ENCODE measurements at places on chromosomes 16 and 17.

GRCh38 chr16:58738672-58739296 lies 4.7 kb upstream of the GOT2 start:
- DNase-seq, result no peak

- no peak for DNase-seq
Observed at GRCh38 chr16:84339311-84339710, 29.0 kb upstream of the ATP2C2 start.

DNA sequence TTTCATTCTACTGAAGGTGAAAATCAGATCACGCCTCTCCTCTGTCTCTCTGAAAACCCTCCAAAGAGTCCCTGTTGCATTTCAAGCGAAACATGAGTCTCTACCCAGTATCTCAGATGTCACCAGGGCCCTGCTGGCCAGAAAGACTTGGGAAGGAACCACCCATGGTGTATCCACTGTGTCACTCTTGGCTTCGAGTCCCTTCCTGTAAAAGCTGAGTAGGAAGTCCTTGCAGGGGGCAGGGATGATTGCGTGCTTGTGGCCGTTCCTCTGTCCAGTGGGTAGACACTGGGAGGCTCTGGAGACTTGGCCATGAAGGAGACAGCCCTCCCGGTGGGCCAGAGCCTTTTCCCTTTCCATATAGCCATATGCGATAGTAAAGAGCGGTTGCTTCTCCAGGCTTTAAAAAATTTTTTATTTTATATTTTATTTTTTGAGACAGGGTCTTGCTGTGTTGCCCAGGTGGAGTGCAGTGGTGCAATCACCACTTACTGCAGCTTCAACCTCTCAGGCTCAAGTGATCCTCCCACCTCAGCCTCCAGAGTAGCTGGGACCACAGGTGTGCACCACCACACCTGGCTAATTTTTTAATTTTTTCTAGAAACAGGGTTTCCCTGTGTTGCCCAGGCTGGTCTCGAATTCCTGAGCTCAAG lies 19.0 kb upstream of the RMI2 start:
- no peak for DNase-seq

- no peak for DNase-seq
Observed at GRCh38 chr17:48989100-48989499, 8.1 kb upstream of the IGF2BP1 start.

DNA sequence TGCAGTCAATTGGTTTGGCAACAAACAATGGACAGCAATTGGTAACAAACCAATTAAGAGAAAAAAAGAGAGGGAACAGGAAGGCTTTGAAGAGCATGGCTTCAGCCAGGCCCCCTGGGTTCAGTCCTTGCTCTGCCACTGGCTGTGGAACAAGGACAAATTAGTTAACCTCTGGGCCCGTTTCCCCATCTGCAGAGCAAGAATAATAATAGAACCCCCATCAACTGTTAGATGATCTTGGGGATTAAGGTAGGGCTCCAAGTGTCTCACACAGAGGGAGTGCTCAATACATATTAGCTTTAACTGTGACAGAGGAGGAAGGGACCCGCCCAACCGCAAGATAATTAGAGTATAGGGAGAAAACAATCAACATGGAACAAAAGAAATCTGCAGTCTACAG lies 55.2 kb downstream of the PECAM1 start:
- DNase-seq, result no peak

DNA sequence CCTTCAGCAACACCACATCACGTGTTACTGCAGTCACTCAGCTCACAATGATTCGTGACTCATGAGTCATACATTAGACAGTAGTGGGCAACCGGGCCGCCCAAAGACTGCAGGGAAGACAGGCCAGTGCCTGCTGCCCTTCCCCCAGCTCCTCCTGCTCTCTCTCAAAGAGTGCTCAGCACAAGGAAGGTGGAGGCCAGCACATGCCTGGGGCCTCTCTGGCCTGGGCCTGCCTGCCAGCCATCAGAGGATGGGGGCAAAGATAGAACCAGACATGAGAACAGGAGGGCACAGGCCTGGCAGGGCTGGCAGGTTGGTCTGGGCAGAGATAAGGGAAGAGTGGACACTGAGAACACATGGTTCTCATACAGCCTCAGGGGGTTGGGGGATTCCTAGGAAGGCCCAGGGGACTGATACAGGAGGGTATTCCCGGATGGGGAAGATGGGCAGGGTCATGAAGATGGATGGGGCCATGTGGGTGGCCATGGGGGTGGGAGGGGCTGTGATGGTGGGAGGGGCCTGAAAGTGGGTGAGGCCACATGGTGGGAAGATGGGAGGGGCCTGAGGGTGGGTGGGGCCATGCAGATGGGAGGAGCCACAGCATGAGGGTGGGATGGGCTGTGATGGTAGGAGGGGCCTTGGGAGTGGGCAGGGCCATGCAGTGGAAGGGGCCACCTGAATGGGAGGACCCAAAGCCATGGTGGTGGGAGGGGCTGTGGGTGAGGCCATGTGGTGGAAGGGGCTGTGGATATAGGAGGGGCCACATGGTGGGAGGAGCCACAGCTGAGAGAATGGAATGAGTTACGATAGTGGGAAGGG lies 29.0 kb downstream of the KATNB1 start:
- DNase-seq, result no peak

GRCh38 chr17:61284746-61285145 lies 114.9 kb upstream of the TBX2 start:
- no peak for DNase-seq

DNA sequence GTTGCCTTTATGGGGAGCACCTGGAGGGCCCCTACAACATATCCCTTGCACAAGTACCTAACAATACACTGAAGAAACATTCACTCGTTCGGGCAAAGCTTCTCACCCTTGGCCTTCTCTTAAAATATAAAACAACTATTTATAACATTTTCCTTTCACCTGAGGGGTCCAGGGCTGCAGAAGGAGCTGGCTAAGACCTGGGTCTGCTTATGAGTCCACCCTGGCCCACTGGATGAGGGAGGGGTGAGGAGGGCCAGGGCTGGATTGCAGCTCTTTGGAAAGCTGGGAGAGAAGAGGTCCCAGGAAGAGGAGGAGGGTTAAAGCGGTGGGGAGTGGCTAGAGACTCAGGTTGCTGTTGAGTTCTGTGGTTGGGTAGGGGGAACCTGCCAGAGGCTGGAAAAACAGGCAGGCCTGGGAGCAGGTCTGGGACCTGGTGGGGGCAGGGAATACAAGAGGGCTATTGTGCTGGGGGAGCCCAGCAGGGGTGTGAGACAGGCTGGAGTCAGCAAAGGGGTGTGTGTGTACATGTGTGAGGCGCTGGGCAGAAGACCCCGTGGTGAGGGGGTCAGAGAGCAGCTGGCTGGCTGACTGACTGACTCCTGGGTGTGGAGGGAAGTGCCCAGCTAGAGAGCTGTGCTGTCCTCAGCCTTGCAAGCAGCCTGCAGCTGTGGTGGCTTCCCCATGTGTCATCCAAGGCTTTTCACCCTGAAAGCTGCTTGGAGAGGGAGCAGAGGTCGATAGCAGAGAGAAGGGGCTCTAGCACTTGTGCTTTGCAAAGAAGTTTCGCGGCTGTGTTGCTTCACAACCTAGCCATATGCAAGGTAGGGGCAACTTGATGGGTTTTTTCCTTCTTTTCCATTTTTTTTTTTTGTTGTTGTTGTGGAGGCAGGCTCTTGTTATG lies 10.2 kb upstream of the MRC2 start:
- DNase-seq, result no peak

DNA sequence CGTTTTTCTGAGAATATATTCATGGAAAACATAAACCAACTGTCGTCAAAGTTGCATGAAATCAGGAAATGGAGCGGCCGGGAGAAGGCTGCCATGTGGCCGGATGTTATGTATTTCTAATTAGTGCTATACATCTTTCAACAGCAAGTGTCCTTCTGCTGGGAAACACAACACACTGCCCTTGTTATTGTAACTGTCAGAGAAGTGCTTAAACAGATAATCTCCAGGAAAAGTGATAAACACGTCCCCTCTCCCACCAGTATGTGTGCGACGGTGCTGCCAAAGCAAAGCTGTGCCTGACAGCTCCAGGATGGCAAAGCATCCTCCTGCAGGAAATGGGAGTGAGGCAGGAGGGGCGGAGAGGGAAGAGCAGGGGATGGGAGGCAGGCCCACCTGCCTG lies 111.8 kb downstream of the SMG6 start:
- DNase-seq, result no peak

- no peak for DNase-seq
Observed at GRCh38 chr17:78442648-78443218, 64.3 kb downstream of the PGS1 start.

DNA sequence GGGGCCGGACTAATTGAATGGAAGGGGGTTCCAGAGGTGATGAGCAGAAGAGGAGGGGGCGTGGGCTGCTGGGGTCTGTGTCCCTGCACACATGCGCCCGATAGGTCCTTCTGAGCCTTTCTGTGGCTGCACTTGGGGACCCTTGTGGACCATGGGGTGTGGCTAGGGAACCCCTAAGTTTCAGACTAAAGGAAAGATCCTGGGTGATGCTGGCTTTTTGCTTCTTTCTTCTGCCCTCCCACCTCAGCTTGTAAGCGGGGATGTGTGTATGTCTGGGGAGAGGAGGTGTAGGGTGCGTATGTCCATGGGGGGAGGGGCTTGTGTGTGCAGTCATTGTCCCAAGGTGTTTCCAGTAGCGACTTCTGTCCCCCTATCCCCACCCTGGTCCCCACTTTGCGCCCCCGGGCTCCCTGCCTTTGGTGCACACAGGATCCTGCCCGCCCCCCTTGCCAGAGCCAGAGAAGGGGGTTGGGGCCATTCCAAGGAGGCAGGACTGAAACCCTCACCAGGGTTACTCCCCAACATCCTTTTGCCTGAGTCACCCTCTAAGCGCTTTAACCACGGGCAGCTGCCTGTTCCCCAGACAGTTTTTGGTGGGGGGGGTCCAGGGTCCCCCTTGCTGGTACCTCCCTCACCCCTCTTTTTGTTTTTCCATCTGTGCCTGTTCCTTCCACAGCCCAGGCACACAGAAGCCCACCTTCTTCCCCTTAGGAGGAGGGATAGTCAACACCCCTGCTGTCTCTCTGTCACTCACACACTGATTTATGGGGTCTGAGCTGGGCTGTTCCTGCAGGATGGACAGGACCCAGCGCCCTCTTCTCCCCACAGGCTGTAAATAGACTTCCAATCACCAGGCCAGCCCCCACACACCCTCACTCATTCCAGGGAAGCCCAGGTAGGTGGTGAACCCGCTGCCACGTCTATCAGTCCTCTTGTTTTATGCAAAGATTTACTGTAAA lies 83.2 kb downstream of the ARHGAP23 start:
- no peak for DNase-seq

DNA sequence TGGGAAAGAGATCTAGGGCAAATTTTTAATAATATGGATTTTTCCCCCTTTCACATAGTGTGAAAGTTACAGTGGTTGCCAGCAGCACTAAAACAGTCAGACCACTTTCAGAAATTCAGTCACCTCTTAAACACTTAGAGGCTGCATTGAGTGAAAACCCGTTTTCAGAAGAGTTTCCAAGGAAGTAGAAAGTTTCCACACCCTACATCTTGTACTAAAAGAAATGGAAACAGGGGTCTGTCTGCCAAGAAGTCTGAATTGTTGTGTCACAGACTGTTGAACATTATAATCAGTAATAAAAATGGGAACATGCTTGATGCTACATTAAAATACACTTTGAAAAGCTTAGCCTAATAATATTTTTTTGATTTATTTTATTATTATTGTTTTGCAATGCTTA lies 278.9 kb upstream of the KCNJ16 start:
- no peak for DNase-seq

DNA sequence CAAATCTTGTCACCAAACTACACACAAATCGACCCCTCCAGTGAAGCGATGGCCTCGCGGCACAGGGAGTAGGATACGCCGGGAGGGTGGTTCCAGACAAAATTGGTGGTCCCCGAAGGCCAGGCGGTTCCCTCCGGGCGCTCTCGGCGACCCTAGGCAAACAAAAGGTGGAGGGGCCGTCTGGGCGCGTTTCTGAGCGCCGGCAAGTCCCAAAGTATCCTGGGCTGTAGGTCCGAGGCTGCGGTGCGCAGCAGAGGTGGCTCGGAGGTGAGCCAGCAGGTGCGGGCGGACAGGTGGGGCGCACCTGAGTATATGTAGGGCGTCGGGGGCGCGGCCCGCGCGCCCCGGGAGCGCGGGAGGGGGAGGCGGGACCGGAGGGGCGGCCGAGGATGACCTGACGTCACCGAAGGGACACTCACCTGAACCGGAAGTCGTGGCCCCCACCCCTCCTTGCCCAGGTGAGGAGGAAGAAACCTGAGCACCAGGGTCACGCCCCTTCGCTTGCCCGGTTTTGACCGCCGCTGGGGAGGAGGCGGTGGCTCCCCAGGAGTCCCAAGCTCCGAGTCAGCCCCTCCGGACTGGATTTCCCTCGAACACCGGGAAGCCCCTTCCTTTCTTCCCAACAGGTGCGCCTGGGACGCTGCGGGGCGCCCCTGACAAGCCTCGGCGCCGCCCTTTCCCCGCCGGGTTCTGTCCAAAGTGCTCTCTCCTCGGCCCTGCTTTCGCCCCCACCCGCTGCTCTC lies at the start of gene CLDN7:
TSS of gene CLDN7 (minus strand) at position 287 of the 743 bp plus-strand sequence. CDS start 435 bp downstream, outside the sequence.
- no peak for DNase-seq

- DNase-seq, result no peak
Observed at GRCh38 chr17:45992175-45992574, 6.9 kb upstream of the STH start.

DNA sequence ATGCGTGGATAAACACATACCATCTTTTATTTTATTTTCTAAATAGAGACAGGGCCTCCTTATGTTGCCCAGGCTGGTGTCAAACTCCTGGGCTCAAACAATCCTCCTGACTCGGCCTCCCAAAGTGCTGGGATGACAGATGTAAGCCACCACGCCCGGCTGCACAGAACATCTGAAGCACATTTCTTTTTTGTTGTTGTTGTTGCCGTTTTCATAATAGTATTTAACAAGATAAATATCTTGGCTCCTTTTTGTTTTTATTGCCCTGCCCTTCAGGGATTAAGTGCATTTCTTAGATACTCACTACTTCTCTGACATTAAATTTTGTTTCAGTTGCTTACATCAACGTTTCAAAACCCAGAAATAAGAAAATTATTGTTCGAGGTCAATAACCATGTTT lies 37.4 kb downstream of the ANKRD11 start:
- no peak for DNase-seq
